ENCODE measurements at places on chromosomes 7 and 10.
A peak's percentile ranks its signal among the peaks of the same experiment; 100 is the strongest.

- H3K27me3 ChIP-seq = no peaks in the 10 kb centered on the region
- H3K4me3 ChIP-seq = no peak overlapping the region
- H3K4me1 ChIP-seq = peaks cover 9% of the 10 kb centered on the region
- peak; percentile 24 for DNase-seq
- no peaks in the 10 kb centered on the region for H3K36me3 ChIP-seq
- peak overlapping the region; percentile 54 for H3K27ac ChIP-seq
These were observed 81.8 kb downstream of the SPAG6 start for GRCh38 chr10:22427101-22427500.

DNA sequence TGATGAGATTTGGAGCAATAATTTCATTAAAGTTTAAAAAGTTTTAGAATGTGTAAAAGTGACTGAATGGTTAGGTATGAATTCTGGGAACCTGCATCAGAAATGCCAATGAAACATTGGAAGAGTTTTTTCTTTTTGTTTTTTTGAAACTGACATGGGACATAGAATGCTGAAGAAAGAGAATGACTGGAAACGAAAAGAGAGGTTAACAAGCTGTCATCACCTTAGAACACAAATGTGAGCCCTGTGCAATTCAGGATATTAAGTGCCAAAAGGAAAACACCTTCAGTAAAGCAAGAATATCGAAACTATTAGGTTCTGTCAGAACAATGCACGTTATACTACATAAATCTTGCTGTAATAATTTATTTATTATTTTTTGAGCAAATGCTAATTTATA, 12.6 kb upstream of the EXOC4 start:
- DNase-seq = no peak
- no peaks in the 10 kb centered on the region for H3K36me3 ChIP-seq
- no peak overlapping the region for H3K4me3 ChIP-seq

DNA sequence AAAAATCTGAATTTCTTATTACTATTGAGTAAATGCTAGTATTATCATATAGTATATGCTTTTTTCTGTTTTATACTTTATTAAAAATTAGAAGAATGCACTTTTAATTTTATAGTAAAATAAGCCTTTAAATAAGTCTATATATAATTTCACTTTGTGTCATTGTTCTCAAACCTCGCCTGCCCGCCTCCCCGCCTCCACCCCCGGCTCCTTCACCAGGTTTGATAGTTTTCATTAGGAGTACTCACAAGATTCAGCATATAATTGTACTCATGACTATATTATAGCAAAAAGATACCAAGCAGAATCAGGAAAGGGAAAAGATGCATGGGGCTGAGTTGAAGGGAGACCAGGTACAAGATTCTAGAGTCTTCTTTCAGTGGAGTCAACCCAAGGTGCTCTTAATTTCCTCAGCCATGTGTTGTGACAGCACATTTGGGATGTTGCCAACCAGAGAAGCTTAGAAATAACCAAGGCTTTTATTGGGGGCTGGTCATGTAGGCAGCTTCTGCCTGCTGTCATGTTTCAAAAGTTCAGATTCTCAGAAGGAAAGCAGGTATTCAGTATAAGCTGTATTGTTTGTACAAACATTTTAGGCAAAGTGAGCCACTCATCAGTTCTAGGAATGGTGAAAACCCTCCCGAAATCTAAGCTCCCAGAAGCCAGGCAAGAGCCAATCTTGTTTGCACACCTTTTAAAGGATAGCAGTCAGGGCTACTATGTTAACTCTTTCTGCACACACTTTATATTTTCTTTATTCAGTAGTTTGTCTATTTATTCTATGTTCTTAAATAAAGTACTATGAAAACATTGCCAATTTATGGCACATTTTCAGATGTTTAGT, 12.3 kb downstream of the NHLRC2 start:
- H3K4me1 ChIP-seq = peaks cover 7% of the 10 kb centered on the region
- H3K27ac ChIP-seq = peak overlapping the region; percentile 42
- no peak overlapping the region for H3K4me3 ChIP-seq
- no peaks in the 10 kb centered on the region for H3K27me3 ChIP-seq

DNA sequence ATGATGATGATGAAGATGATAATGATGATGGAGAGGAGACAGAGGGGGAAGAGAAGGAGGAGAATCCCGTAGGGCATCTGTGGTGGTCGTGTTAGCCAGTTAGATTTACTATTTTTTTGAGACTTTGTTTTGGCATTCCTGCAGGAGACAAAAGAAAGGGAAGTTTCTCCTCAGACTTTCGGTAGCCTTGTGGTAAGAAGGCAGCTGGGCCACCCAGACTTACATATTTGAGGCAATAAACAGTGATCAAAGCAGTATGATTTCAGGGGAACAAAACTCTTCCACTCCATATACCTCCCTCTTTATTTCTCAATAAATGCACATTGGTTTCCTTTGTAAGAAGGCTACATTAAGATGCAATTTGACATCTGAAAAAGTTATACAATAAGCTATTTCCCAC, 32.4 kb upstream of the BICC1 start:
- no peaks in the 10 kb centered on the region for H3K36me3 ChIP-seq
- no peak overlapping the region for H3K4me3 ChIP-seq
- H3K27me3 ChIP-seq = no peaks in the 10 kb centered on the region
- DNase-seq = no peak
- no peaks in the 10 kb centered on the region for H3K4me1 ChIP-seq

DNA sequence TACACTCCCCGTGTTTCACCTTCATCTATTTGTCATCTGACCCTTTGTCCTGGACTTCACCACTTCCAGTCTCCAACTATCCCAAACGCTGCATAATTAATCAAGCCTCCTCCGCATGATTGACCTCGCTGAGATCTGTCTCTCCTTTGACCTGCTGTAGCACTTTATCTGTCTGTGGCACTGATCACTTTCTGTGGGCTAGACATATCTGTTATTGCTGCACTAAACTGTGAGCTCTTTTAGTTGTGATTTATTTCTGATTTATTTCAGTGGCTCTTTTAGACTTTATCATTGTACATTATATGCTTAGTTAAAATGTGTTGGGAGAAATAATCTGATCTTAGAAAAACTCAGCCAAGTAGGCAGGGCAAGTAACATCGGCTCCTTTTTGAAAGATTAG, 91.9 kb upstream of the GATA3 start:
- H3K4me3 ChIP-seq = no peak overlapping the region
- H3K36me3 ChIP-seq = peaks cover 12% of the 10 kb centered on the region
- no peaks in the 10 kb centered on the region for H3K4me1 ChIP-seq
- no peaks in the 10 kb centered on the region for H3K27me3 ChIP-seq
- no peak overlapping the region for H3K27ac ChIP-seq

DNA sequence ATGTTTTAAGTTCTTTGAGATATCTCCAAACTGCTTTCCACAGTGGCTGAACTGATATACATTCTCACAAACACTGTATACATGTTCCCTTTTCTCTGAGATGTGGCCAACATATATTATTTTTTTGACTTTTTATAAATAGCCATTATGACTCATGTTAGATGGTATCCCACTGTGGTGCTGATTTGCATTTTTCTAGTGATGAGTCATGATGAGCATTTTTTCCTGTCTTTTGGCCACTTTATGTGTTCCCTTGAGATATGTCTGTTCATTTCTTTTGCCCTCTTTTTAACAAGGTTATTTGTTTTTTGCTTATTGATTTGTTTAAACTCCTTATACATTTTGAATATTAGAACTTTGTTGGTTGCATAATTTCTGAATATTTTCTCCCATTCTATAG, 1055.1 kb downstream of the NXPH1 start:
- no peak overlapping the region for H3K27ac ChIP-seq
- DNase-seq = no peak
- H3K36me3 ChIP-seq = no peaks in the 10 kb centered on the region
- H3K27me3 ChIP-seq = no peaks in the 10 kb centered on the region
- H3K4me1 ChIP-seq = no peaks in the 10 kb centered on the region

DNA sequence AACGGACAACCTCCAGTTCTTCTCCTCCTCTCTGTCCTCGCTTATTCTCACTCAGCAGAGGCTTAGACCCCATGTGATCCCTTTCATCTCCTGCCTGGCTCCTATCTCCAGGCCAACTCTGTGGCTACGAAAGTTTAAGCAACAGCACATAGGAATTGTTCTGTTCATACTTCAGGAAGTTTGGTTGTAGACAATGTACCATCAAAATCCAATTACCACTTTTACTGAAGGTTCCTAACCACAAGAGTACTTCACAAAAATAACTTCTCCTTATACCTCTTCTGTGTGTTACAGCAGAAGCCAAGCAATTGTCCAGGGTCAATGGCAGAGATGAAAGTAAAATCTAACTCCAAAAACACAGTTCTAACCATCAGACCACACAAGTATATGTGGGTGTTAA, 80.0 kb downstream of the SLC25A13 start:
- H3K27me3 ChIP-seq = no peaks in the 10 kb centered on the region
- H3K4me1 ChIP-seq = peaks cover 19% of the 10 kb centered on the region
- H3K36me3 ChIP-seq = 0 out of 3 replicates have a peak, but pooled peaks cover 2% of the 10 kb centered on the region
- peak overlapping the region; percentile 62 for H3K27ac ChIP-seq

DNA sequence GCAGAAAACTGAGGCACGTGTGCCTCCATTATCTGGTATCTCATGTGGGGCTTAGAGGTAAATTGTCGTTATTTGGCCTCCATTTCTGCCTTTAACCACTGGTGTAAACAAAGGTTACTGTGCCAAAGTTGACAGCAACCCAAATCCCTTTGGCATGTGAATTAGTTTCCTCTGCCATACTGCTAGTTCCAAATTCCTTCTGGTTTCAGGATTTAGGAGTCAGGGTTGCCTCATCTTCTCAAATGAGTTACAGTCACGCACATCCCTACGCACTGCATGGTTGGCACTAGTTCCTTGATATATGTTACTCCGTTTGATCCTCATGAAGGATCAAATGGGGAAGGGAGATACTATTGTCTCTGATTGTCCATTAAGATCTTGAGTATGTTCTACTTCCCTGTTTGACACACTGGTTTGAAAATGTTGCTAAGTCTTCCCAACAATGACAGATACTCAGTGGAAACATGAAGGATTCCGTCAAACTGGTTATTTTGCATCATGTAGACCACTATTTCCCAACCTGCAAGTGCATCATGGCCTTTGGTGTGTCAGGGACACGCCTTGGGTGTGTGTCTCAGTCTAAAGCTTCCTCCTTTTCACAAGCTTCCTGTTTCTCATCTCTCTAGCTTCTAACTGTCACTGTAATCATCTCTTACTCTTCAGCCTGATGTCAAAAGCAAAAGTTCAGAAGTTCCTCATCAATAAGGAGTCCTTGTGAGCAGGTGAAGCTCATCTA, at the start of gene LIPN:
Gene LIPN, plus strand, starts transcription at position 655 of the 736 bp plus-strand sequence. CDS start 1,386 bp downstream, outside the sequence.
- H3K27me3 ChIP-seq = no peaks in the 10 kb centered on the region
- no peak within 1 kb of the TSS for H3K4me3 ChIP-seq
- DNase-seq = no peak
- no peaks in the 10 kb centered on the region for H3K36me3 ChIP-seq
- H3K27ac ChIP-seq = no peak within 1 kb of the TSS

GRCh38 chr7:26861050-26861449, 3.3 kb downstream of the SKAP2 start:
- DNase-seq = no peak
- peaks cover 9% of the 10 kb centered on the region for H3K4me1 ChIP-seq
- no peaks in the 10 kb centered on the region for H3K36me3 ChIP-seq
- H3K27ac ChIP-seq = no peak overlapping the region
- 0 out of 3 replicates have a peak, but pooled peaks cover 2% of the 10 kb centered on the region for H3K27me3 ChIP-seq
- no peak overlapping the region for H3K4me3 ChIP-seq

DNA sequence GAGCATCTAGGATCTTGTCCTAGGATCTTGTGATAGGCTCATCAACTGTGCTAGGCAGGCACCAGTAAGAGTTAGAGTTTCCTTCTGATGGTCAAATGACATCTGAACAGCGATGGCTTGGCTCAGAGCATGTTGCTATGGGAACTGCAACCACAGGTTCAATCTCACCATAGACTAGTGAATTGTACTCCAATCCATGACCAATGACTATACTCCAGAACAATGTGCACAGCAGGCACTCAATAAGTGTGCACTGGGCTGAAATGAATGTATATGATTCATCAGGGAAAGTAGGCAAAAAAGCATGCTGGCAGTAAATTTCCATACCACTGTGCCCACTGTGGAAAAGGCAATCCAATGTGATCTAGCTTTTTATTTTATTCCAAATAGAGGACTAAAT, 163.6 kb upstream of the HPS1 start:
- no peaks in the 10 kb centered on the region for H3K27me3 ChIP-seq
- no peak for DNase-seq
- no peaks in the 10 kb centered on the region for H3K36me3 ChIP-seq
- no peak overlapping the region for H3K4me3 ChIP-seq
- H3K27ac ChIP-seq = no peak overlapping the region

DNA sequence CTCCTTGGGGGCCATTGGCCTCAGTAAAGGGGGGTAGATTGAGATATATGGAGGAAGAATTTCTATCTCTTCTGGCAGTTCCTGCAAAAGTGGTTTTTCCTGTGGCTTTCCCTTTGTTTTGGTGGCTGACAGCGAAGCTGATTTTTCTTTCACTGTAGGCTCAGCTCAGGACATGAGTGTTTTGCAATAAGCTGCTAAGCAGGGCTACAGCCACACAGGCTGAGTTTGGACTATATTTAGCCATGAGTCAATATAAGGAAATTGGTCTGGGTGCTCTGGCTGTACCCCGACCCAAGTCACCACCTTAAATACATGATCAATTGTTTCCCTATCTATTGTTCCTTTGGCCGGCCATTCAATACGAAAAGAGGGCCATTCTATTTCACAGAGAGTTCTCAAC, 212.7 kb upstream of the KCND2 start:
- H3K4me3 ChIP-seq = no peak overlapping the region
- no peak for DNase-seq
- no peaks in the 10 kb centered on the region for H3K27me3 ChIP-seq
- no peaks in the 10 kb centered on the region for H3K4me1 ChIP-seq
